WTC11 (cell line): ENCODE measurements at places on chromosomes 3 and 15.

DNA sequence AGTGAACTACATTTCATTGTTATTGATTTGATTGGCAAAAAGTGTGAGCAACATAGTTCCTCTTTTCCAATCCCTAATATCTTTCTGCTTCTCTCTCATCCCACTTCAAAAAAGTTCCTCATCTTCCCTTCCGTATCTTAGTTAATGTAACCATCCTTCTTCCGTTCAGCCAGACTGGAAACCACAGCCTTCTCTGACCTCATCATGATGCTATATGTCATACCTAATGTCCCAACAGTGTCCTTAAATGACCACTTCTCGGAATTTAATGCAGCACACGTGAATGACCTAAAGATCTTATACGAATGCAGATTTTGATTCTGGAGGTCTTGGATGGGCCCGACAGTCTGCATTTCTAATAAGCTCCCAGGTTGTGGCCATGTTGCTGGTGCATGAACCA lies 320.3 kb upstream of the SATB1 start:
- H3K4me3 ChIP-seq: no peak overlapping the region
- DNase-seq: no peak
- H3K27ac ChIP-seq: no peak overlapping the region

GRCh38 chr3:123067689-123068600 lies 1.1 kb downstream of the PDIA5 start:
- H3K4me3 ChIP-seq: peak overlapping the region; percentile 88
- H3K36me3 ChIP-seq: no peaks in the 10 kb centered on the region
- H3K27me3 ChIP-seq: peaks cover 33% of the 10 kb centered on the region
- H3K4me1 ChIP-seq: peaks cover 44% of the 10 kb centered on the region

DNA sequence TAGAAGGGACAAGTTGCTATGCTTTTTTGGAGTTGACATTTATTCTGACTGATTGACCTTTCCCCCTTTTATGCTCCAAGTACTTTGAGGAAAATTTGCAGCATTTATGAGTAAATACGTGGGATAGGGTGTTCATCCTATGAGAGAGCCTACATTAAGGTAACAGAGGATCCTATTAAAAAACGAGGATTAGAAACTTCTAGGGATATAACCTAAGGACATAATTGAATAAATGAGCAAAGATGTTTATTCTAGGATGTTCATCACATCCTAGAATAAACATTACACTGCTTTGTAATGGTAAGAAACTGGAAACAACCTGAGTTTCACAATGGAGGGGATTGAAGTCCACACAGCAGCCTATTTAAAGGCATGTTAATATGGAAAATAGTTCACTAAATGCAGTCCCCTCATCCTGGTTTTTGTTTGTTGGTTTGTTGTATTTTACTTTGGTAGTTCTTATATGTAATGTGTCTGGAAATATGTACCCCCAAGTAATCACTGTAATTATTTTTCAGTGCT lies 23.9 kb upstream of the CLEC3B start:
- no peak overlapping the region for H3K27ac ChIP-seq
- no peaks in the 10 kb centered on the region for H3K27me3 ChIP-seq
- H3K4me1 ChIP-seq: no peaks in the 10 kb centered on the region
- no peak for DNase-seq

GRCh38 chr3:126550488-126551051 lies 8.2 kb downstream of the C3orf22 start:
- no peak overlapping the region for H3K4me3 ChIP-seq
- no peaks in the 10 kb centered on the region; the same call in 1 of the 2 replicates for H3K27me3 ChIP-seq
- peaks cover 43% of the 10 kb centered on the region for H3K4me1 ChIP-seq
- H3K36me3 ChIP-seq: no peaks in the 10 kb centered on the region
- DNase-seq: no peak

- no peaks in the 10 kb centered on the region for H3K36me3 ChIP-seq
- DNase-seq: no peak
- H3K4me1 ChIP-seq: peaks cover 21% of the 10 kb centered on the region
Measured at GRCh38 chr3:29764041-29764440, 483.2 kb downstream of the RBMS3 start.

GRCh38 chr15:62883938-62884479 lies 158.5 kb upstream of the TPM1 start:
- no peaks in the 10 kb centered on the region for H3K36me3 ChIP-seq
- no peak overlapping the region for H3K4me3 ChIP-seq
- H3K27ac ChIP-seq: no peak overlapping the region
- H3K4me1 ChIP-seq: peaks cover 31% of the 10 kb centered on the region
- no peaks in the 10 kb centered on the region; the same call in 1 of the 2 replicates for H3K27me3 ChIP-seq
- DNase-seq: no peak

DNA sequence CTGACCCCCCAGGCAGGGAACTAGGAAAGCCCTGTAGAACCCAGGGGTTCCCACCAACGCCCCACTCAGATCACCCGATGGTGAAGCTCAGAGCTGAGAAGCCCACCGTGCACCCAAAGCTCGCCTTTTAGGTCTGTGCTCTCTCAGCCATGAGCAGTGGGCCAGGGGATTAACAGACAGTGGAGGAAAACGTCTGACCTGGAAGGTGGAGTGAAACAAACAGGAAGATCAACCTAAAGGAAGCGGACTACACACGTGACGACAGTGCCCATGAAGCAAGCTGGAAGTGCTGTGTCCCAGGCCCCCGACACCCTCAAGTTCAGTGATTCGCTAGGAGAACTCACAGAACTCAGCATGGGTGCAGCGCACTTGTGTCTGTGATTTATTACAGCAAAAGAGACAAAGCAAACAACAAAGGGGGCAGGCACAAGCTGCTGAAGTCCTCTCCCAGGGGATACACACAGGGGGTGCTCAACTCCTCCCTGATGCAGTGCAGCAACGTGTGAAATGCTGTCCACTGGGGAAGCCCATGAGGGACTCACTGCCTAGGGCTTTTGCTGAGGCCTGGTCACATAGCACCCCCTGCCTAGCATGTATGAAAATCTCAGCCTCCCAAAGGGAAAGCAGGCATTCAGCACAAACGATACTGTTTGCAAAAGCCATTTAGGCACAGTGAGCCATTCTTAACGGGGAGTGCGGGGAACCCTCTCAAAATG lies 43.5 kb downstream of the CFAP92 start:
- H3K4me3 ChIP-seq: no peak overlapping the region
- peaks cover 7% of the 10 kb centered on the region for H3K36me3 ChIP-seq
- H3K27ac ChIP-seq: no peak overlapping the region
- H3K27me3 ChIP-seq: peaks cover 8% of the 10 kb centered on the region

DNA sequence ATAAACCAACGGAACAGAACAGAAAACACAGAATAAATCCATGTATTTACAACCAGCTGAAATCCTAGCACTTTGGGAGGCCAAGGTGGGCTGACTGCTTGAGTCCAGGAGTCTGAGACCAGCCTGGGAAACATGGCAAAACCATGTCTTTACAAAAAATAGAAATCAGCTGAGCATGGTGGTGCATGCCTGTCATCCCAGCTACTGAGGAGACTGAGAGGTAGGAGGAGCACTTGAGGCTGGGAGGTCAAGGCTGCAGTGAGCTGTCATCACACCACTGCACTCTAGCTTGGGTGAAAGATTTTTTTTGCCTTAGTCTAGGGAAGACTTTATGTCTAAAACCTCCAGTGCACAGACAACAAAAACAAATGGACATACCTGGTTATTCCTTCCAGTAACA lies 120.7 kb downstream of the STT3B start:
- peaks cover 83% of the 10 kb centered on the region for H3K36me3 ChIP-seq
- H3K4me1 ChIP-seq: no peaks in the 10 kb centered on the region
- no peak for DNase-seq
- no peak overlapping the region for H3K27ac ChIP-seq
- H3K27me3 ChIP-seq: no peaks in the 10 kb centered on the region

DNA sequence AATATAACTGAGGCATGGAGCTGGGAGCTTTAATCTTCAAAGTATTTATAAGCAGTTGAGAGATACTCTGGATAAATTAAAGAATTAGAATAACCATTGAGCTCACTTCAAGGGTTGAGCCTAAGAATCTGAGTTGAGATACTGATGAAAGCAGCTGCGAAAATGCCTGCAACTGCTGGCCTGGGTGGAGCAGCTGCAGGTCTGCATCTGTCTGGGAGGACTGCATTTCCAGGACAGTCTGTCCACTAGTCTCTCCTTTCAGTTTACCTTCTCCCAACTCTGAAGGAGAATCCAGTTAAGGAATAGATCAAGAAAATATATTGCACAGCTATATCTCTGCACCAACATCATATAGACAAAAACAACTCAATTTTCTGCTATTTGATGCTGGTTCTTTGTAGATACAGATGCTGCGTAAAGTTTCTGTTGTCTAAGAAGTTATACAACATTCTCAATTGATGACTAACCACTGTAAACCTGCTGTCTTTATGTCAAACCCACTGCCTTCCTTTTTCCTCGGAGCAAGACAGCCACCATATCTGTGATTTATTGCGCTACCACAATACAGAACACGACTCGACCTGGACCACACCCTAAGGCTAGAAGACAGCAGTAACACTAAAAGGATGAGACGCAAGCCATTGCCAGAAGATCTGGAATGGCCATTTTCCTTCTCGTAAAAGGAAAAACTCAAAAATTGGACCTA lies 245.1 kb downstream of the MAGI1 start:
- no peak overlapping the region for H3K4me3 ChIP-seq
- no peaks in the 10 kb centered on the region for H3K27me3 ChIP-seq
- H3K4me1 ChIP-seq: peaks cover 28% of the 10 kb centered on the region
- no peak overlapping the region; the same call in 1 of the 2 replicates for H3K27ac ChIP-seq
- DNase-seq: no peak

DNA sequence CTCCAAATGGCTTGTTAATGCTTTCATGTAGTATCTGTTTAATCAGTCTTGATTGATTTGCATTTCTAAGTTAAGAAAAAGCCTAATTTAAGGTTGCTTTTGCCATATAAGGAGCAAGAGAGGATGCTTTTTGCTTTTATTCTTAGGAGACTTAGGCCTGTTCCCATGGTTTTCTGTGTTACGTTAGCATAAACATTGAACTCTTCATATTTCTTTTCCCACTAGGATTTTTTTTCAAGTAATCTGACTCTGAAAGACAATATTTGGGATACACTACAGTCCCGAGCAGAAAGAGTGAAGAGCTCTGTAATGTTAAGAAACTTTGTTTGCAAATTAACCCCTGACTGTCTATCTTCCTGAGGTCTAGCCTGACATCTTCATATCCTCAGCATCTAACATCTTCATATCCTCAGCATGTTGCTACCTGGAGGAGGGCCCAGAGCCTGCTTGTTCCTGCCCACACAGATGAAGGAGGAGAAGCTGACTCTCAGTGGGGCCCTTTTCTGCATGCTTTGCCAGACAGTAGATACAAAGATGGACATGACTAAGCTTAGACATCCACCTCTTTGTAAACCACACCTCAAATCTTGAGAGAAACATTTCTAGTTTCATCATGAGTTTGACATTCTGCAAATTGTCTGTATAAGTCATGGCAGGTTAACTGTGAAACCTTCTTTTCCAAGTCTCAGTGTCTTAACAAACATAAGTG lies 86.2 kb upstream of the COL6A5 start:
- no peaks in the 10 kb centered on the region for H3K36me3 ChIP-seq
- DNase-seq: no peak
- peaks cover 9% of the 10 kb centered on the region for H3K4me1 ChIP-seq
- H3K4me3 ChIP-seq: no peak overlapping the region
- peaks cover 2% of the 10 kb centered on the region; the same call in 1 of the 2 replicates for H3K27me3 ChIP-seq
- H3K27ac ChIP-seq: no peak overlapping the region

DNA sequence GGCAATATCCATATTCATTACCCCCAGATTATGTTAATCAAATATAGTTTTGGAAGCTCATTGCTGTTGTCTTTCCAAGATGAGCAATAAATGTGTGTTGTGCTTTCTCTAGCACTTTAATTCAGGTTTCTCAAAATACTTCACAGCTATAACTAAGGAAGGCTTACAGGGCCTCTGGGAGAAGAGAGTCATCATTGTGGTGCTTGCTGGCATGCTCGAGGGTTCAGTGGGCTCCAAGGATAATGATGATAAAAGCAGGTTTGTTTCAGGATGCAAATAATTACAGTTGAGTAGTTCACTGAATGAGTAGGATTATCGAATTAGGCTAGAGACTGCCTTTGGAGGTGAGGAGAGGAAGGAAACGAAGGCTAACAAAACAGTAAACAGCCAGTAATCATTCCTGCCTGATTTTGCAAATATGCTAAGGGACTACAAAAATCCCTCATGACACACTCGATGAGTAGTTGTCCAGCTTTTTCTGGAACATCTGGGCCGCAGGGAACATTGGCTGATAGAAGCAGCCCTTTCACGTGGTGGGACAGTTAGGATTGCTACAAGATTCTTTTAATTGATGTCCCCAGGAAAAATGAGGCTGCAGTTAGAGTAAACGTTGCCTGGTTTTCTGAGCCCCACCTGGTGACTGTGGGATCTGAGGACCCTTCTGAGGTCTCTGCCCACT lies 54.1 kb downstream of the SLC7A14 start:
- no peak for DNase-seq
- H3K4me3 ChIP-seq: no peak overlapping the region

DNA sequence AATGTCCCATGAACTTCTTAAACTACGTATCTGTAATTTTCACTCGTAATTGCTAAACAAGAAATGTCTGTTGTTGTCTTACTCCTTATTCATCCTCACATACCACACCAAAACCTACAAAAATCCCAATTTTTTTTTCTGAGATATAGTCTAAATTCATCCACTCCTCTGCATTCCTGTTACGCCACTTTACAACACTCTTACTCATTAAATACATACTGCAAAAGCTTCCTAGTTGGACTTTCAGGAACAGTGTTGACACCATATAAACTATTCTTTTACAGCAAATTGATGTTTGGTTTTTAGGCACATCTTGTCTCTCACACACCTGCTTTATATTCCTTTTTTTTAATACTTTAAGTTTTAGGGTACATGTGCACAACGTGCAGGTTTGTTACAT lies 934.9 kb upstream of the CADM2 start:
- no peaks in the 10 kb centered on the region for H3K4me1 ChIP-seq
- H3K27ac ChIP-seq: no peak overlapping the region
- no peak for DNase-seq

DNA sequence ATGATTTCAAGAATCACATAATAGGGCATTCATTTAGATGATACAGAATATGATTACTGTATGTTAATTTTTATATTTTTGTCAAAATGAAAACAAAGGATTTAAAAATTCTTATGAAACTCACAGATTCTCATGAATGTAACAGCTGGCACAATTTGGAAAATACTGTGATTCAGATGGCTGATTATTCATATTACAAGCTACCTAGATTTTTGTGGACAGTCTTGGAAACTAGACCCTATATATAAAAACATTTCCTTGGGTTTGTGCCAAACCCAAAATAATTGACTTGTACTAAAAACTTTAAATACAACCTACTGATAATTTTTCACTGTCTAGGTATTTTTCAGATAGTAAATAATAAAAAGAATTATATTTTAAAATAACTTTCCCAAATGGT lies 26.2 kb downstream of the ZBED2 start:
- DNase-seq: no peak
- no peaks in the 10 kb centered on the region for H3K36me3 ChIP-seq
- no peak overlapping the region for H3K4me3 ChIP-seq
- no peaks in the 10 kb centered on the region for H3K4me1 ChIP-seq
- no peak overlapping the region for H3K27ac ChIP-seq

- H3K27me3 ChIP-seq: no peaks in the 10 kb centered on the region
- no peak overlapping the region for H3K27ac ChIP-seq
- H3K4me3 ChIP-seq: no peak overlapping the region
Measured at GRCh38 chr3:145939431-145939830, 221.6 kb downstream of the PLOD2 start.
